NCI-H187 treated with DMSO at 0.1 percent for 48 hours (cell line): ENCODE measurements at places on chromosomes 5 and 9.

GRCh38 chr5:61701877-61702602 is 370.0 kb downstream of the ZSWIM6 start:
- no peak for DNase-seq

DNA sequence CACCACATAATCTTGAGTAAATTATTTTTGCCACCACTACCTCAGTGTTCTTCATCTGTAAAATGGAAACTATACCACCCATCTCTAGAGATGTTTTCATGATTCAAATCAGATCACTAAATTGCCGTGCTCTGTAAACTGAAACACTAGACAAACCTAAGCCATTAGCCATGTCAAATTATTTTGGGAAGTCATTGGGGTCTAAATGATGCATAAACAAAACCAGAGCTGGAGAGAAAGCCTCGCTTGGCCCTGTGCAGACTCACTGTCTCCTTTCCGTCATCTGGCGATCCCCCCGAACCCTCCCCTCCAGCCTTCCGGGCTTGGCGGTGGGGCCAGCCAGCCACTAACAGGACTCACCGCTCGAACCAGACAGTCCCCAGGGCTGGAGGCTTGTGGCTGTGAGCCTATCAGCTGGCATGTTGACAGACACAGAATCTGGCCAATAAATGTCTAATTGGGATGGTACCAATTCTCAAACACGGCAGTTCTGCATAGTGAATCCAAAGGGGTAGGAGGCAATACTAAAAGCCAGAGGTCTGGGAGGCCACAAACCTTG is 256.5 kb downstream of the SEC61B start:
- DNase-seq: no peak

GRCh38 chr5:43891112-43891511 is 288.1 kb downstream of the NNT start:
- no peak for DNase-seq

- no peak for DNase-seq
Observed at GRCh38 chr9:70998962-70999361, 122.5 kb downstream of the TRPM3 start.

GRCh38 chr5:126562823-126563222 is 32.2 kb downstream of the ALDH7A1 start:
- no peak for DNase-seq

GRCh38 chr5:148556835-148557234 is 97.5 kb downstream of the HTR4 start:
- DNase-seq: no peak

- DNase-seq: no peak
Observed at GRCh38 chr5:101425339-101425859, 522.3 kb upstream of the ST8SIA4 start.

DNA sequence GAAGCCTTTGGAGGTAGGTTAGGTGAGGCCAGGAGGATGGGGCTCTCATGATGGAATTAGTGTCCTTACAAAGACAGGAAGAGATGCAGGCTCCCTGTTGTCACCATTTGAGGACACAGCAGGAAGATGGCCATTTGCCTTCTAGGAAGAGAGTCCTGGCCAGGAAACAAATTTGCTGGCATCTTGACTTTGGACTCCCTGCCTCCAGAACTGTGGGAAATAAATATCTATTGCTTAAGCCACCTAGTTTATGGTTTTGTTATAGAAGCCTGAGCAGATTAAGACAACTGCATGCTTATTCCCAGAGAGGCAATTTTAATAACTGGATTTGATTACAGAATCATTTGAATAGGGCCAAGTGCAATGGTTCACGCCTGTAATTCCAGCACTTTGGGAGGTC is 50.5 kb upstream of the EPB41L4B start:
- no peak for DNase-seq

- peak; percentile 3 for DNase-seq
Observed at GRCh38 chr9:15135164-15135792, 171.7 kb downstream of the TTC39B start.

- no peak for DNase-seq
Observed at GRCh38 chr5:157812086-157812485, 46.9 kb downstream of the CLINT1 start.
